ENCODE measurements at places on chromosomes 5 and 9.
A peak's percentile ranks its signal among the peaks of the same experiment; 100 is the strongest.

DNA sequence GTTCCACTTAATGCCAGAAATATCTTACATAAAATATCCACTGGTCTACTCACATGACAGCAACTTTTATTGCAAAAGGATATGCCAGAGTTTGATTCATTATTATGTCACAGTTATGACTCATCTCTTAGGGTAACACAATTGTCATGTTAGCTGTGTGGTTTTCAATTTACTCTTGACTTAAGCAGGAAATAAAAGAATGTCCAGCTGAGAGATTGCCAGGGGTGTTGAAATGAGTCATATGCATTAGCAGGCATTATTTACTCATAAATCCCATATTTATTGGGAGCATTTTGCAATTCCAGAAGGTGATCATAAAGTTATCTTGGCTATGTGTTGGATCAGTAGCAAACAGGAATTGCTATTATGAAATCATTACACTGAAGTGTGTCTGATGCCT lies 1164.6 kb upstream of the CDH18 start:
- DNase-seq: no peak

DNA sequence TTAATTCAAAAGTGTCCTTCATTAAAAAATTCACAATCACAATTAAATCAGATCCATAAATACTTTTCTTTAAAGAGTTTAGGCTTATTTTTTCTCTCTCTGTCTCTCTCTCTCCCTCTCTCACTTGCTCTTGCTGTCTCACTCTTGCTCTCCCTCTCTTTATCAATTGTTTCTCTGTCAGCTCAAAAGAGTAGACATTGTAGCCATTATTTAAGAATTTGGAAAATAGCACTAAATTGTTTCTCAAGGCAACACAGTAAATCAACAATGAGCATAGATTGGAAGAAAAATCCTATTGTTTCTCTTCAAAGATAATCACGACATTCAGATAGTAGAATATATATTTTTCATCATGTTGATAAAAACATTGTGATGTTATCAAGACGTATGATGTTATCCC lies 1114.0 kb downstream of the PTPRD start:
- DNase-seq: no peak

- no peak for DNase-seq
These were observed 70.3 kb upstream of the UBTD2 start for GRCh38 chr5:172353846-172354245.

DNA sequence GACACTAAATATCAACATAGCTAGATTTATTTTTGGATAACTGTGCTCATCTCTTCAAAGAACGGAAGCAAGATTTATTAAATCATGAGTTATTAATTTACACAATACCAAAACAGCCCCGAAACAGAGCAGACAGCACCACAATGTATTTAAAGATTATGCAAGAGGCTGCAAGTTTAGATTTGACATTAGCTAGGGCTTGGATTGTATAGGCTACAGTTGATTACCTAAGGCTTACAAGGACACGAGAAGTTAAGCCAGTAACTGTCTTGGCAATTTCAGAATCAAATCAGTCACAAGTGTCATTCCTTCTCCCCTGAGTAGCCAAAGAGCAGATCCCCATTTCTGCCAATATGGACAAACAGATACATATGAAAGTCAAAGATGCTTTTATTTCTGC lies 152.6 kb downstream of the MED27 start:
- no peak for DNase-seq

DNA sequence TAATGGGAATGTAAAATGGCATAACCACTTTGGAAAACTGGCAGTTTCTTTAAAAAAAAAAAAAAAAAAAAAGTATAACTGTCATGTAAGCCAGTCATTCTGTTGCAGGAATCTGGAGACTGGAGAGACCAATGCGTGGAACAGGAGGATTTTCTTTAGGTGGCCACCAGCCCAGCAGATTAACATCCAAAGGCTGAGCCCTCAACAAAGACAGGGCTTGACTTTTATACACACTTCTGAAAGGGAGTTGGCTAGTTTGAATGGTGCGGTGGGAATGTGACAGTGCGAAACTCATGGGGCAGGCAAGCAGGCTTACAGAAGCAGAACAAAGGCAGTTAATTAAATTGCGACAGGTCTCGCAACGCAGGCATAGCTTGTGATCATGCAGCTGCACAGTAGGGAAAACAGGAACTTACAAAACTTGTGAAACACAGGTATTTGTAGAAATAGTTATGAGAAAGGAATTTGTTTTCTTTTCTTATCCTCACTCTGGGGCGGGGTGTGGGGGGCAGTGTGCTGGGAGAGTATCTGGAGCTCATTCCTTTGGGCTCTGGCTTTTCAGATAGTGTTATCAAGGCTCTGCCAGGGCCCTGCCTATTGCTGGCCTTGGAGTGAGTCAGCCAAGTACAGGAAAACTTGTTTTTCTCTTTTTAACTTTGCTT lies 12.0 kb downstream of the UIMC1 start:
- no peak for DNase-seq

- DNase-seq: no peak
These were observed 429.3 kb downstream of the TMEM232 start for GRCh38 chr5:110297152-110297670.

GRCh38 chr9:121185774-121186403 lies 15.8 kb downstream of the RAB14 start:
- no peak for DNase-seq

DNA sequence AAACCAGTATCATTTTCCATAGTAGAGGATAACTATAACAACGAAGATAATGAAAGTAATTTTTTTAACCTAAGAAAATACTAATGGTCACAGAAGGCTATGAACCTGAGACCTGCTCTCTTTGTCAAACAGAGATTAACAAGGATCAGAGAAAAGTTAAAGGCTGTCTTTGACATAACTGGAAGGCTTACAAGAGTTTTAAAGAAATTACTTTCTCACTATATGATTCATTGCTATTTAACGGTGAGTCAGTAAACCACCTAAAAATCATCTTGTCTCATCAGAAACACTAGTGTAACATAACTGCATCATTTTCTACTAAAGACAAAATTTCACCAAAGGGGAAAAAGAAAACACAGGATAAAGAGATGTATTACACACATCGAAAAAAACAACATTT lies 19.3 kb downstream of the MLANA start:
- DNase-seq: no peak

DNA sequence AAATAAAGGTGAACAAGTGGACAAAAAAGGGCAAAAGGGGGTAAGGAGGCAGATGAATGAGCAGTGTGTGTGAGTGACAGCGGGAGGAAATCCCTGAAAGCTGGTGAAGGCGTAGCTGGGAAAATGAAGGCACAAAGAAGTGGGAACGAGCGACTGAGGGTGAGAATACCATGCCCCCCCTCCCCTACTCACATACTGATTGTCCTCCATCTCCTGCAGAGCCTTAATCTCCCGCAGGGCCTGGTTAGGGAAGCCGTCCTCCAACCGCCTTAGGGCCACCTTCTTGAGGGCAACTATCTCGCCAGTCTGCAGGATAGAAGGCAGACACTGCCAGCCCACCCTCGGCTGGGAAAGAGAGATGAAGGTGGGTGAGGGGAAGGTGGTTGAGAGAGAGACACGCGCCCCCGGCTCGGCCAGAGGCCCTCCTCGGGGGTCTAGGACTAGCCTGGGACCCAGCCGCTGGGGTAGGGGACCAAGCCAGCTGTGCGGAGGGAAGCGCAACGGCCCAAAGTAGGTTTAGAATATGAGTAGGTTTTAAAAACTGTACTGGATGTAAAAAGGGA lies 522 bp downstream of the CDK20 start:
- DNase-seq: no peak

GRCh38 chr5:106311230-106311915 lies 1359.4 kb downstream of the EFNA5 start:
- no peak for DNase-seq

GRCh38 chr9:16771356-16771755 lies 99.1 kb downstream of the BNC2 start:
- no peak for DNase-seq

DNA sequence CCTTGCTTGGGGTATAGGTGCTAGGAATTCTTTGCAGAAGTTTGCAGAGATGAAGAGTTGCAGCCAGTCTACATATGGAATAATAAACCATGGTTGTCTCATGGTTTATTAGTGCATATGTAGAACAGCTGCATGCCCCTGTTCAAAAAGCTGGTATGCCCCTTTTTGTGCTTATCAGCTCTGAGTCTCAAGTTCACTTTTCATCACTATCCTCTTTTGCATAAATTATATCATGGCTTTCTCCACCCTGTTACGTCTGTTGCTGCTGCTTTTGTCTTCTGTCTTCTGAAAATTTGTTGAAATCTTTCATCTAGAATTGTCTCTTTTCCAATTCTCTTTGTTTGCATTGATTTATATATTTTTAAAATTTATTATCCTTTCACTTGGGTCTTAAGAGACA lies 172.0 kb downstream of the CPLANE1 start:
- DNase-seq: no peak

GRCh38 chr9:136582977-136583735 lies 37.3 kb upstream of the NOTCH1 start:
- DNase-seq: no peak

- no peak for DNase-seq
These were observed 60.0 kb downstream of the PSMB7 start for GRCh38 chr9:124355039-124355940.

- no peak for DNase-seq
These were observed 114.8 kb downstream of the ZNF622 start for GRCh38 chr5:16350816-16351215.

- no peak for DNase-seq
These were observed 50.8 kb downstream of the NDFIP1 start for GRCh38 chr5:142159354-142159753.

- DNase-seq: no peak
These were observed 9.4 kb upstream of the GALNT10 start for GRCh38 chr5:154181161-154181560.

GRCh38 chr9:6673326-6674025 lies 27.9 kb upstream of the GLDC start:
- no peak for DNase-seq

DNA sequence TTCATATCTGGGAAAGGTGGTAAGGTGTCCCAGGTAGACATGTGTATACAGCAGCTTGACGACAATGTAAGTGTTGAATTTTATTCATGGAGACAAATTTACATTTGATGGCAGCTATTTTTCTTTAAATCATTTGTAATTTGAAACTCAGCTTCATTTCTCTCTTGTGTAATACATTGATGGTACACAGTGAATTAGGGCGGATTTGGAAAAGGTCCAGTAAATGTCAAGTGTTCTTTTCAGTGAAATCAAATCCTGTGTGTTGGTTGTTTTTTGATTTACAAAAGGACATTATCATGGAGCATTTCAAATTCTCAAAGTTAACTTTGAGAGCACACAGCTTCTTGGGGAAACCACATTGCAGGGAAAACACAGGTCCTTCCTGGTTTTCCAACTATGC lies 30.0 kb upstream of the PCSK1 start:
- peak; percentile 40 for DNase-seq

GRCh38 chr5:38208782-38209378 lies 49.5 kb upstream of the EGFLAM start:
- peak; percentile 9 for DNase-seq

DNA sequence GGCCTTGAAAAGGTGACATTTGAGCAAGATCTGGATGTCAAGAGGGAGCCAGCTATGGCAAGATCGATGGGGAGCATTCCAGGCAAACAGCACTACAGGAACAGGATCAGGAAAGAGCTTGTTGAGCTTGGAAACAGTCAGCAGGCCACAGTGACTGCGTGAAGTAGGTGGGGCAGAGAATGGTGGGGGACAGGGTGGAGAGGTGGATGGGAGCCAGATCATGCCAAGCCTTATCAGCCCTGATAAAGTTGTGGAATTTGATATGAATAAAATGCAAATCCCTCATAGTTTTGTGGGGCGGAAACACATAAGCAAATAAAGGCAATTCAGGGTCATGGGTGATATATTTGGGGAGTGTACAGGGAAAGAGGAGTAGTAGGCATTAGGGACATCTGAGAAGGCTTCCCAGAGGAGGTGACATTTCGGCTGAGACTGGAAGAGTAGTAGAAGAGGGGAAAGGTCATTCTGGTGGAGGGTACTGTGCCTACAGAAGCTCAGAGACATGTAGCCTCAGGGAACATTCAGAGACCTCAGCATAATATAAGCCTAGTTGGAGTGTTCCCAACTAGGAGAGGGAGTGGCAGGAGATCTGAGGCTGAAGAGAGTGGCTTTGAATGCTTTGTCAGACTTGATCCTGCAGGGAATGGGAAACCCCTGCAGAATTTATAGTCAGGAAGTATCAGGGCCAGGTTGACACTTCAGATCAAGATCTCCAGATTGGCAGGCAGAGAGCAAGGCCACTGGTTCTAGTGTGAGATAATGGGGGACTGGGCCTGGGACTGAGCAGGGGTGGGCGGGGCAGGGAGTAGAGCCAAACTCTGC lies 9.7 kb upstream of the CYSTM1 start:
- no peak for DNase-seq

- no peak for DNase-seq
These were observed 396.2 kb downstream of the RAB3C start for GRCh38 chr5:58979090-58979489.

GRCh38 chr9:85331626-85332025 lies 410.1 kb downstream of the AGTPBP1 start:
- no peak for DNase-seq

Data from NCI-H1092 (cell line).